ENCODE measurements at places on chromosomes 6 and 20. TPM values are rescaled to one million over a fixed set of nuclear protein-coding genes. Genes with fewer than 3 reads are reported as not detected.
A peak's percentile ranks its signal among the peaks of the same experiment; 100 is the strongest.

DNA sequence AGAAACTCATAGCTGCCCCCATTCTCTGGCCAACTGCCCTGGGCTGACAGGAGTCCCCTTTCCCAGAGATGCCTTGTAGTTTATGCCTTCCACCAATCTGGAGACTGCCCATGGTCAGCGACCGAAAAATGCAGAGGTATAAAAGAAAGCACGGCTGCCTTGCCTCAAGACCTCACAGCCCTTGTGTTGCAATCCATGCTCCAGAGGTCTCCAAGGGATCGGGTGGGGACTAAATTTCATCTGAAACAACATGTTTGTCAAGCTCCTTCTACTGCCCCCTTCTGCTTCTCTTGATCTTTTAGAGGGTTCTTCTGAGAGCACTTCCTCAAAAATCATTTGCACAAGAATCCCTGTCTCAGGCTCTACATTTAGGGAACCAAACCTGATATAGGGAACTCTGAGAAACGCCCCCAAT lies 128.8 kb downstream of the PLCB1 start:
- no peak for DNase-seq

DNA sequence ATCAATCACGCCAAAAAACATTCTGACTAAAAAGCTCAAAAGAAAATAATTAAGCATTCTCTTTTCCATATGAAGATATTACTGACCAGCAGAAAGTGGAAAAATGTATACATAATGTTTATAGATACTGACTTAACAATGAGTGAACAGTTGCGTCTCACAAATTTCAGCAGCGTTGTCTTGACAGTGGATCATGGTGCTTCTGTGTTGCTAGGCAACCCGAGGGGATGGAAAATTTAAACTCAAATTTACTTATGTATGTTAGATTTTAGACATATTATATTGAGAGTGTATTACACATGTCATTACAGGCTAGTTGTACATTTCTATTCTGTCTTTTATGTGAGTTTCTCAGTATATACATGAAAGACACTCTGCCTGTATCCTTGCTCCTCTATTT lies 110.2 kb downstream of the LAMA2 start:
- no peak for DNase-seq

DNA sequence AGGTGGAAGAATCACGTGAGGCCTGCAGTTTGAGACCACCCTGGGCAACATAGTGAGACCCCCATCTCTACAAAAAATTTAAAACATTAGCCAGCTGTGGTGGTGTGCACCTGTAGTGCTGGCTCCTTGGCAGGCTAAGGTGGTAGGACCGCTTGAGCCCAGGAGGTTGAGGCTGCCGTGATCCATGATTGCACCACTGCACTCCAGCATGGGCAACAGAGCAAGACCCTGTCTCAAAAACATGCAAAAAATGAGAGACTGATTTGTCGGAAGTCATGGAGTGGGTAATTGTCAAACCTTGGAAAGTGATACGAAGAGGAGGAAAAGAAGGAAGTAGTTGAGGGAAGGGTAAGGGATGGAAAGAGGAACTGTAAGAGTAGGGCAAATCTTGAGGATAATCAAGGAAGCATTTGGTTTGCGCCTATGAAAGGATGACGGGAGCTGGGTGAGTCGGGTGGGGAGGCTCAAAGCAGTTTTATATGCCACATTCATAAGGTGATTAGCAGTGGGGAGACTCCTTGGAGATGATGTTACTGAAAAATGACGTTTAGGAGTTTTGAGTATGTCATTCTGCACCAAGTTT lies 14.5 kb downstream of the L3MBTL3 start:
- no peak for DNase-seq

GRCh38 chr6:108609276-108609769 lies 48.6 kb downstream of the FOXO3 start:
- peak; percentile 63 for DNase-seq

DNA sequence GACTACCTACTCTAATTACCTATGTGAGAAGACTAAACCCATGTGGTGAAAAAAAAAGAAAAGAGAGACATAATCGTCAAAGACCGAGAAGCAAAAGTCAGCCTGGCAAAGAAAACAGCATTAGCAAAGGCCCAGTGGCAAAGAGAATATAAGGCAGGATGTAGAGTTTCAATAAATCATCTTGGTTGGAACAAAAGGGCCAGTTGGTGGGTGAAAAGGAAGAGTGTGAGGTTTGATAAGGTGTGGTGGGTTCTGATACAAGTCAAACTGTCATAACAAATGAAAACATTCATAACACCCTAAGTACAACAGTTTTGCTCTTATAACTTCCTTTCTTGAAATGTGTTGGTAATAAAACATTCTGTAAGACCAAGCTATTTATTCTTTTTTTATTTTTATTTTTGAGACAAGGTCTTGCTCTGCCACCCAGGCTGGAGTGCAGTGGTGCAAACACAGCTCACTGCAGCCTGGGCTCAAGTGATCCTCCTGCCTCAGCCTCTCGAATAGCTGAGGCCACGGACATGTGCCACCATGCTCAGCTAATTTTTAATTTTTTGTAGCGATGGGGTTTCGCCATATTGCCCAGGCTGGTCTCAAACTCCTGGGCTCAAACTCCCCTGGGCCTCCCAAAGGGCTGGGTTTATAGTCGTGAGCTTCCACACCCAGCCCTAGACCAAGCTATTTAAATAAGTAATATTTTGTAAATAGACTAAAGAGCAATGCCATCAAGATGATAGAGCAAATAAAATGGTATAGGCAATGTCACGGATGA lies 18.9 kb upstream of the GTF3C6 start:
- DNase-seq = no peak

DNA sequence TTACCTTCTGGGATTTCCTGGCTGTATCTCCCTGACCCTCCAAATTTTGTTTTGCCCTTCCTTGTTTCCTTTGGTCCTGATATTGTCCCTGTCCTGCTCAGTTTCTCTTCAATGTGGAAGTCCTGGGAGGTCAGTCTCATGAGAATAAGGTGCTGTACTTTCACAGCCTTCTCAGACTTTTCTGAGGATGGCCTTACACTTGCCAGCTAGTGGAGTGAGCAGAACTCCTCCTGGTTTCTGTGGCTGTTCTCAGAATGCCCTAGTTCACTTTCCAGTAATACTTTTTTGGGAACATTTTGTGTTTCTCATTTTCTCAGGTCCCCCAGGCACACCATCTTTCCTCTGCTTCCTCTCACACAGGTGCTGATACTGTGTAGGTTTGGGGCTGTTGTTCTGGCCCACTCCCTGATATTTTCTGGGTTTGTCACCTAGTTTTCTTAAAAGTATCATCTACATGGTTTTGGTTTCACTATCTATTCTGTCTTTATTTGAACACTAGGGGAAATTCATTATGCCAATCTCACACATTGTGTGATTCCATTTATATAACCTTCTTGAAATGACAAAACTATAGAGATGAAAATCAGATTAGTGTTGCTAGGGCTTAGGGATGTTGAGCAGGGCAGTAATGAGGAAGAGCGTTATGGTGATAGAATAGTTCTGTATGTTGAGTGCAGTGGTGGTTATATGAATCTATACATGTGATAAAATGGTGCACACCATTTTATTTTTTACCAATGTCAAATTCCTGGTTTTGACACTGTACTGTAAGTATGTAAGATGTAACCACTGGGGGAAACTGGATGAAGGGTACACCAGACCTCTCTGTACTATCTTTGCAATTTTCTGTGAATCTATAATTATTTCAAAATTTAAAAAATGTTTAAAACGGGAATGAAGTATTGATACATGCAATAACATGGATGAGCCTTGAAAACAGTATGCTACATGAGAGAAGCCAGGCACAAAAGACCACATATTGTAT lies 27.2 kb upstream of the BRPF3 start:
- DNase-seq = no peak

PPP1R3G gene
- total RNA-seq = 1.4 TPM

HDGFL1 gene
- total RNA-seq = not detected

- DNase-seq = no peak
Observed at GRCh38 chr6:13284646-13285045, 43.7 kb downstream of the TBC1D7 start.

- DNase-seq = peak; percentile 32
Observed at GRCh38 chr6:135906542-135906941, 55.0 kb downstream of the PDE7B start.

GRCh38 chr6:157143171-157143889 lies 180.0 kb downstream of the TMEM242 start:
- DNase-seq = peak; percentile 20

- DNase-seq = no peak
Observed at GRCh38 chr20:4949833-4950178, 51.5 kb downstream of the SLC23A2 start.

GRCh38 chr20:58010186-58010585 lies 218.3 kb downstream of the ANKRD60 start:
- DNase-seq = no peak

Data from HFFc6 (cell line).